Osteoblast (primary cell): ENCODE measurements at places on chromosomes 12 and 14.

DNA sequence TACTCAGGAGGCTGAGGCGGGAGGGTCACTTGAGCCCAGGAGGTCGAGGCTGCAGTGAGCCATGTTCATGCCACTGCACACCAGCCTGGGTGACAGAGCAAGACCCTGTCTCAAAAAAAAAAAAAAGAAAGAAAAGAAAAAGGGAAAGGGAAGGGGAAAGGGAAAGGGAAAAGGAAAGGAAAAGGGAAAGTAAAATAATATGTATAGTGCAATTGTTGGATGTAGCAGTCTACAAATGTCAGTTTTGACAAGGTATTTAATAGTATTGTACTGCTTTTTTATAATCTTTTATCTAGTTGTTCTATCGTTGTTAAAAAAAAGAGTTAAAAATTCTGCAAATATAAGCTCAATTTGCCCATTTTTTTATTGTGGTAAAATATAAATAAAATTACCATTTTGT is 67.3 kb downstream of the SLC2A13 start:
- DNase-seq = no peak

- no peak for DNase-seq
Observed at GRCh38 chr12:96514328-96514727, 25.0 kb downstream of the CFAP54 start.

GRCh38 chr14:85085981-85086380 is 444.0 kb upstream of the FLRT2 start:
- no peak for DNase-seq

GRCh38 chr12:23621900-23622299 is 327.6 kb downstream of the SOX5 start:
- DNase-seq = no peak

DNA sequence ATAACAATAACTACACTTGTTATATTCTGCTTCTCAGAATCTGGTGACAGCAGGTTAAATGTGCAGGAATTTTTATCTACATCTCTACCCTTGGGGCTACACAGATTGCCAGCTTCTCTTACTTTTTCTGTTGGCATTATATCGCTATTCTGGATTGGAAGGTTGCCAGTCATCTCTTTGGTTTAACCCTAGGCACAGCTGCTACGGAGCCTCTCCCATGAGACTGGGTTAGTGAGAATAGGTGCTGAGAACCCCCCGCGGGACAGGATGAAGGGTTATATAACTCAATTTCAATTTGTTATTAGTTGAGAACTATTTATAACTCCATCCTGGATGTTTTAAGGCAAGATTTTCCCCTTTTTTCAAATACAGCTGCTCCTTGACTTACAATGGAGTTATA is 73.1 kb downstream of the ACADS start:
- DNase-seq = no peak

DNA sequence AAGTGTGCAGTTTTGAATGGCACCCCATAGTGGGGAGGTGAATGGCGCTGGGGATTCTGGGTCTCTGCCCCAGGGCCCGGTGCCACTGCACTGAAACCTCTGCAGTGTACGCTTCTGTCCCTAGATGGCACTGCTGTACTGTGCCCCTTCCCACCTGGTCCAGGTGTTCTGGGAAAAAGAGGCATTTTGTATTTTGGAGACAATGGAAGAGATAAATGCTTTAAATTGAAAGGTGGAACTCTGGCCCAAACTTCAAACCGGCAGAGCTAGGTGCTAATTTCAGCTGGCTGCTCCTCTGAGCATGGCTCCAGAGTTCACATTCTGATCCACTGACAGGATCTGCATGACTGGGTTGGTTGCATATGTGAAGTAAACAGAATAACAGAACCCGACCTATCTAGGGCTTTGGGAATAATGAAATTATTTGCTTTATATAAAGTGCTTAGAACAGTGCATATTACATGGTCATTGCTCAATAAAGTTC is 52.2 kb downstream of the KRT80 start:
- no peak for DNase-seq

DNA sequence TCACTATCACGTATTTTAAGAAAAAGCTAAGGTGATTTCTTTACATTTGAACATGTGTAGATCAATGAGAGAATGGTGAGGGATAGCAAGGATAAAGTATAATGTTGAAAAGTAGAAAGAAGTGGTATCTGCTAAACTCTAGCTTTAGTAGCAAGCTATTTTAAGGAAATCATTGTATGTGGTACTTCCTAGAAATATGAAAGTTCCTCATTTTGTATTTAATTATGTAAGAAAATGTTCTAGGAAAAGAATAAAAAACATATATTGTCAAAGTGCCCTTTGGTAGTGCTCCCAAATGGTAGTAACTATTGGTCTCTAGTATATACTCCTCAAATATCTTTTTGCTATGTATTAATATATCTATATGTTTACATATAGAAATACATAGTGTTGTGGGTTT is 35.7 kb downstream of the RAB21 start:
- no peak for DNase-seq

DNA sequence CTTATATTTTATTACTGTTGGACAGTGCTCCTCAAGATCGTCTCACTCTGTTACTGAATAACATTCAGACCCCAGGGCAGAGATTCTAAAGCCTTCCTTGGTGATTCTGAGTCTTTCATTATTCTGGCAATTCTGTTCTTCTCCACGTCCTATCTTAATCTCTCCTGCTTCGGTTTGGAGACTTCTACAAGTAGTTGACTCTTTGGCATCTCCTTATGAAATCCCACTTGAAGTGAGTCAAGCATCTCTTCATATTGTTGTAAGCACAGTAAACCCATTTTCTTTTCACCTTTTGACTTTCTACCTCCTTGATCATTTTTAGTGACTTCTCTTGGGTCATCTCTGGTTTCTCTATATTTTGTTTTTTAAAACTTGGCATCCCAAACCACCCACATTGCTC is 132.8 kb downstream of the SAMD4A start:
- no peak for DNase-seq

- peak; percentile 81 for DNase-seq
Observed at GRCh38 chr12:46005151-46005797, 14.9 kb upstream of the SCAF11 start.

GRCh38 chr14:22099942-22100763 is 426.5 kb upstream of the OR4E1 start:
- DNase-seq = peak; percentile 72

- DNase-seq = peak; percentile 29
Observed at GRCh38 chr14:44316647-44317440, 190.2 kb downstream of the FSCB start.

DNA sequence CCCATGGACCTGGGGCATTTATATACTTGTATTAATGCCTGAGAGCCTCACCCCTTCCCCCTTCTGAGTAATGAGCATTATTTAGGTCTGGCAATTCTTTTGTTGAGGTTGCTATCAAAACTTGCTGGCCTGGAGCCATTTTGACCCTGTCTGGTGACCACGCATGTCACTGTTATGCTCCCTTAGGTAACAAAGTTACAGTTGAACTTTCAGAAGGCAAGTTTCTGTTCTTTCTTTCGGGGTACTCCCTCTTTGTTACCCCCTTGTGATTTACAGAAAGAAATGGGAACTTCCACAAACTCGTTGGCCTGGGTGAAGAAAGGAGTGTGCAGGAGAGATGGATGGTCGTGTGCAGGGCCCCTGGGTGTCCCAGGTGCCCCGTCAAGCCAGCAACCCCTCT is 305.4 kb downstream of the DPF3 start:
- no peak for DNase-seq

- no peak for DNase-seq
Observed at GRCh38 chr14:54533100-54533499, 23.4 kb downstream of the CGRRF1 start.

DNA sequence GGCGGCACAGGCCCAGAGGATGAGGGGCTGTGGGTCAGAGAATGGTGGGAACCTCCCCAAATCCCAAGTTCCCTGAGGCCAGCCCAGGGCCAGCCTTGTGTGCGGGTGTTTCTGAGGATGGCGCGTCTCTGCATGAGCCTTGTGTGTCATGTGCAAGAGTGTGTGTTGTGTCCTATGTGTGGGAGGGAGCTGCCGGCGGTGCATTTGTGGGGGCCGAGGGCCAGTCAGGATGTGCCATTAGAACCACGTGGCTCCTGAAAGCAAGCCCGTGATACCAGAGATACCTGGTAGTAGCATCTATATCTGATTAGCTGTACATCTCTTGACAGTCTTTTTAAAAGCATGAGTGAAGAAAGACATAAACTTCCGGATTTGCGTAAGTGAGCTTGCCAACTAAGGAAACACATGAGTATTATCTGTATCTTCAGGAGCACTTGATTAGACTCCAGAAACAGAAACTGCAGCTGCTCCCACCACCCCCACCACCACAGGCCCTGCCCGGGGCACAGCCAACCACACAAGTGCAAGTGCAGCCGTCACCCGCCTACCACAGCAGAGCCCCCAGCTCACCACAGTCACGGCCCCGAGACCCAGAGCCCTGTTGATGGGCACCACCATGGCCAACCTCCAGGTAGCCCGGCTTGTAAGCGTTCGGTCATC is 19.2 kb downstream of the DDX51 start:
- DNase-seq = peak; percentile 25
